Stimulated activated CD4-positive, alpha-beta T cell treated with anti-CD3 and anti-CD28 coated beads, Interleukin-12 subunit alpha, Interleukin-12 subunit beta, amount 100 ng/mL, for 4 hours (primary cell): ENCODE measurements at places on chromosomes 7 and 10.

GRCh38 chr10:29809383-29809782, 174.6 kb upstream of the SVIL start:
- DNase-seq = no peak

- no peak for DNase-seq
Measured at GRCh38 chr10:131830446-131831130, 70.2 kb upstream of the PPP2R2D start.

DNA sequence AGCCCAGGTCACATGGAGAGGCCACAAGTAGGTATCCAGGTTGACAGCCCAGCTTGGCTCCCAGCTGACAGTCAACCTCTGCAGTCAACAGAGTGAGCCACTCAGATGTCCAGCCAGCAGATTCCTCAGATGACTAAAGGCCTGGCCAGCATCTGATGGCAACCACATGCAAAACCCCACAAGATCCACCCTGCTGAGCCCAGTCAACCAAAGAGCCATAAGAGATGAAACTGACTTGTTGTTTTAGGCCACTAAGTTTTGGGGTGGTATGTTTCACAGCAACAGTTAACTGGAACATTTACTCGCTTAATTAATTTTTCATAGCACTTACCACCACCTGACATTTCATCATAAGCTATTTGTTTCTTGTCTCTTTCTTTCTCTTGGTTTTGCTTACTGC, 107.3 kb upstream of the KDM7A start:
- DNase-seq = no peak

- no peak for DNase-seq
Measured at GRCh38 chr7:50270531-50271018, 33.9 kb upstream of the IKZF1 start.

DNA sequence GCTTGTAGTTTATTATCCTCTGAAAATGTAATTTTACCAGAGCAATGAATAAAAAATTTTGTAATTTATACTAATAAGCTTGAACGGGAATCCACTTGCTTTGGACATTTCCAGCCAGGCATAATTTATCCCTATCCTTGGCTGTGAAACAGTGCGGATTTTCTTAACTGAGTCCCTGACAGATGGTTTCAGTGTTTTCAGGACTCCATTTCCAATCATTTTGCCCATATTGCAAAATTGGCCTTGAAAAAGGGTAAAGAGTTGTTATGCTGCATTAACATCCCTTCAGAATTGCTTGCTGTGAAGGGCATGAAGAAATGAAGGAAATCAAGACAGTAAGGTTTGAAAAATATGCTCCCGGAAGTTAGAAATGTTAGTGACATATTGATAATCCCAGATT, 57.7 kb downstream of the NXPH1 start:
- DNase-seq = no peak
